K562 (cell line): ENCODE measurements at places on chromosomes 12 and 14. TPM values are rescaled to one million over a fixed set of nuclear protein-coding genes. Genes with fewer than 3 reads are reported as not detected.

CD4 gene
- 0.27 and 0.31 TPM in 2 replicates for total RNA-seq

OR4M1 gene
- not detected in 2 replicates for total RNA-seq

ZFC3H1 gene
- 30.4 and 35.8 TPM in 2 replicates for total RNA-seq

- H3K4me3 ChIP-seq: no peak overlapping the region
- no peak for DNase-seq
- no peaks in the 10 kb centered on the region for H3K27me3 ChIP-seq
Measured at GRCh38 chr14:32412103-32412502, 83.0 kb downstream of the AKAP6 start.

DNA sequence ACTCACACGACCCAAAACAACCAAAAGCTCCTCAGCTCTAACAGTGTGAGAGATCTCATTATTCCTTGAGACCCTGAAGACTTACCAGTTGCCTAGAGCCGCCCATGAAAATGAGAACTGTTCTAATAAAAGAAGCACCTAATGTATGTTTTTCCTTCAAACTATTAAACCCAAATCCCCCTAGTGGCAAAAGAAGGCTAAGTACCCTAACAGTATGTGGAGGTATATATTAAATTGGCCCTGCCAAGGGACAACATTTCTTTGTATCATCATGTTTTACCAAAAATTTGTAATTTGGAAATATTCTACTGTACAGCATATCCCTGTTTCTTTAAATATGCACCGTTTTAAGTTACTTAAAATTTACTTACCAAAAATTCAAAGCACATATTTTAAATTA lies 38.0 kb upstream of the PPFIA2 start:
- no peak overlapping the region for H3K4me3 ChIP-seq
- no peaks in the 10 kb centered on the region for H3K4me1 ChIP-seq
- no peaks in the 10 kb centered on the region for H3K27me3 ChIP-seq
- no peaks in the 10 kb centered on the region for H3K36me3 ChIP-seq

GRCh38 chr12:6959058-6959804 lies 8.1 kb downstream of the PTPN6 start:
- no peak overlapping the region for H3K27ac ChIP-seq
- no peaks in the 10 kb centered on the region for H3K36me3 ChIP-seq
- peaks cover 70% of the 10 kb centered on the region for H3K4me1 ChIP-seq
- H3K4me3 ChIP-seq: no peak overlapping the region

GRCh38 chr12:64568298-64568697 lies 42.0 kb upstream of the RASSF3 start:
- no peaks in the 10 kb centered on the region for H3K36me3 ChIP-seq
- no peak overlapping the region for H3K4me3 ChIP-seq
- H3K27ac ChIP-seq: no peak overlapping the region
- H3K4me1 ChIP-seq: peaks cover 14% of the 10 kb centered on the region; the same call in 2 of the 3 replicates

DNA sequence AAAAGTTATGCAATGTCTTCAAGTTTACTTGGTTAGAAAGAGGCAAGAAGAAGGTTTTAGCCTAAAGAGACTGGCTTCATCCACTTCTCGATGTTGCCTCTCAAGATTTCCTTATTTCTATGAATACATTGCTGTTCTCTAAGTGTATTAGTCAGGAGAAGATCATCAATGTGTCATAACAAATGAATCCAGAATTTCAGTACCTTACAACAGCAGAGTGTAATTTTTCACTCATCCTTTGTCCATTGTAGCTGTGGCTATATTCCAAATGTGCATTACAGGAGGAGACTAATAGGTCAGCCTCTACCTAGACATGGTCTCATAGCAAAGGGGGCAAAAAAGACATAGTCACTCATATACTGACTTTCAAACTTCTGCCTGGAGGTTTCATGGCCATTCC lies 579.1 kb downstream of the PRKD1 start:
- H3K27ac ChIP-seq: no peak overlapping the region
- H3K36me3 ChIP-seq: no peaks in the 10 kb centered on the region

DNA sequence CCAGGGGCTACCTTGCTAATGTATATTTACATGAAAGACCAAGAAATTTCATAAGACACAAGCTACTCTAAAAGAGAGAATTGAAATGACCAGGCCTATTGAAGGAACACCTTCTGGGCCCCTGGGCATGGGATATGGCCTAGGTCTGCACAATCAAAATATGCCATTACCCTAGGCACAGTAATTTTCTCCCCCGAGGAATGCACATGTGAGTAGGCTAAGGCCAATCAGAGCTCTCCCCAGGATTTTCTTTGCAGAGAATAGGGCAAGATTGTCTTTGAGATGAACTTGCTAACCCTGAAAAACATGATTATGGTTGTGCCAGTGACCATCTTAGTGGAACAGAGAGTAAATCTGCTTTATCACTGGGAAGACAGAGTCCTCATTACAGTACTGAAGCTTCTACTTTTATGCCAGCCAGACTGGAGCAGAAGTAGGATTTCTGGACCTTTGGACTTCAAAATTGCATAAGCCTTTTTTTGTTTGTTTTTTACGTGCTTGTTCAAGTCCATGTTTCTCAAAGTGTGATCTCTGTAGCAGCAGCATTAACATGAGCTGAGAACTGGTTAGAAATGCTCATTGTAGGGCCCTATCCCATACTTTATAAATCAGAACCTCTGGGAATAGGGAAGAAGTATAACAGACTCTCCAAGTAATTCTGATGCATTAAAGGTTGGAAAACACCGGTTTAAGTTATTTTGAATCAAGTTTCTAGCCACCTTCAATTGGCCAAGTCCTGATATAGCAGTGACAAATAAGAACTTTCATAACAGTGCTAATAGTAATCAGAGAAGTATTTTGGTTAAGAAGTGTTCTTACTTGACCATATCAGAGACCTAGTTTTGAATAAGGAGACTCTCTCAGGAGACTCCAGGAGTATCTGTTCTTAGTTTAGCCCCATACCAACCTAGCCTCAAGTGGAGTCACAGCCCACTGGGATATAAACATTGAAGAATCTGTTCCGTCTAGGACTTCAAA lies 112.9 kb downstream of the LMO3 start:
- no peak overlapping the region for H3K4me3 ChIP-seq
- H3K36me3 ChIP-seq: no peaks in the 10 kb centered on the region
- H3K27ac ChIP-seq: no peak overlapping the region
- H3K27me3 ChIP-seq: no peaks in the 10 kb centered on the region

- no peaks in the 10 kb centered on the region for H3K27me3 ChIP-seq
- H3K4me3 ChIP-seq: no peak overlapping the region
- H3K27ac ChIP-seq: no peak overlapping the region
- H3K4me1 ChIP-seq: no peaks in the 10 kb centered on the region
- no peak for DNase-seq
- H3K36me3 ChIP-seq: no peaks in the 10 kb centered on the region
Measured at GRCh38 chr12:67425394-67425793, 156.2 kb downstream of the CAND1 start.

- no peak overlapping the region for H3K27ac ChIP-seq
- H3K4me1 ChIP-seq: no peaks in the 10 kb centered on the region
- H3K36me3 ChIP-seq: no peaks in the 10 kb centered on the region
- DNase-seq: no peak
Measured at GRCh38 chr14:40784860-40785259, 821.8 kb upstream of the LRFN5 start.

- no peaks in the 10 kb centered on the region for H3K36me3 ChIP-seq
- H3K4me1 ChIP-seq: no peaks in the 10 kb centered on the region; the same call in 2 of the 3 replicates
- H3K27ac ChIP-seq: no peak overlapping the region
Measured at GRCh38 chr12:75859868-75860267, 171.7 kb downstream of the PHLDA1 start.

DNA sequence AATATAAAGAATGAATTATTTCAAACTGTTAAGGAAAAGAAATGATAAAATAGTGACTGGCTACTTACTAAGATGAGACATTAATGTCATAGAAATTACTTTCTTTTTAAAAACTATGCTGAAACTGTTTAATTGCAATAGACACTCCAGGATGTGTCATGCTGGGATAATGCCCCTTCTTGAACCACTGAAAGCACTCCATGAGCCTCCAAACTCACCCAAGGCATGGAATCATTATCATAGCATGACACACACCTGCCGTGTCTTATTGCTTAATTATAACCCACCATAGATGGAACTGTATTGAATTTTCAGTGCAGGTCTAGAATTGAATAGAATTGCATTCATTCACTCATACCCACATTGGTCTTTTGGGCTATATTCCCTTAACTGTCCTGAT lies 4.3 kb downstream of the MBIP start:
- DNase-seq: no peak
- H3K36me3 ChIP-seq: peaks cover 23% of the 10 kb centered on the region
- no peaks in the 10 kb centered on the region for H3K27me3 ChIP-seq
- H3K27ac ChIP-seq: no peak overlapping the region
- peaks cover 2% of the 10 kb centered on the region; the same call in 1 of the 3 replicates for H3K4me1 ChIP-seq
- H3K4me3 ChIP-seq: no peak overlapping the region

- H3K4me3 ChIP-seq: no peak overlapping the region
- H3K27ac ChIP-seq: no peak overlapping the region
- DNase-seq: no peak
- H3K4me1 ChIP-seq: no peaks in the 10 kb centered on the region
- no peaks in the 10 kb centered on the region for H3K27me3 ChIP-seq
Measured at GRCh38 chr12:89884416-89884898, 175.8 kb upstream of the ATP2B1 start.

GRCh38 chr14:68921666-68922065 lies 57.4 kb downstream of the ACTN1 start:
- DNase-seq: no peak
- H3K4me3 ChIP-seq: no peak overlapping the region
- peaks cover 50% of the 10 kb centered on the region; the same call in 2 of the 3 replicates for H3K36me3 ChIP-seq
- no peaks in the 10 kb centered on the region for H3K4me1 ChIP-seq

DNA sequence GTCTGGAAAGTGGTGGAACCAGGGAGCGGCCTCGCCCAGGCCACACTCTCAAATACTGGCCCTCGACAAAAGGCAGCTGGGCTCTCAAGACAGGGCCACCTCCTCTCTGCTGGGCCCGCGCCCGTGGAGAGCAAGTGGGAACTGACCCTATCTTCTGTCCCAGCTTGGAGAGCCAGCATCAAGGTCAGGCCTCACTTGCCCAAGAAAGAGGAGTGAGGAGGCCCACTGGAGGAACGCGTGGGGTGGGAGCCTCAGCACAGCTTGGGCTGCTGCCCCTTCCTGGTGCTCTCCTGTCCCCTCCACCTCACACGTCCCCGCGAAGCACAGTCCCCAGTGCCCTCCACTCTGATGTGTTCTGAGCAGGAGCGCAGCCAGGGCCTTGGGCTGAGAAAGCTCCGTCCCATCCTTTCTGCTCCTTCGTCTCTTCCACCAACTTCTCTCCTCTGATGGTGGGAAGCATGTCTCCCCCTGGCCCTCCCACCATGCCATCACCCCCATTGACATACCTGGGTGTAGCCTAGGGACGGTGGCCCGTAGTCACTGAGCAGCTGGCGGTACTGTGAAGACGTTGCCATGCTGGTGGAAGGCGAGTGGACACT lies 4.9 kb downstream of the CDK2AP1 start:
- H3K27me3 ChIP-seq: no peaks in the 10 kb centered on the region
- H3K4me1 ChIP-seq: peaks cover 44% of the 10 kb centered on the region
- H3K36me3 ChIP-seq: peaks cover 40% of the 10 kb centered on the region; the same call in 2 of the 3 replicates

GRCh38 chr12:108888031-108888430 lies 8.1 kb downstream of the DAO start:
- no peak for DNase-seq
- peaks cover 33% of the 10 kb centered on the region for H3K27me3 ChIP-seq
- no peak overlapping the region for H3K27ac ChIP-seq
- H3K36me3 ChIP-seq: no peaks in the 10 kb centered on the region
- no peaks in the 10 kb centered on the region for H3K4me1 ChIP-seq
- H3K4me3 ChIP-seq: no peak overlapping the region

GRCh38 chr14:104130974-104131651 lies 7.3 kb upstream of the KIF26A start:
- H3K36me3 ChIP-seq: no peaks in the 10 kb centered on the region
- H3K4me3 ChIP-seq: no peak overlapping the region
- no peaks in the 10 kb centered on the region for H3K27me3 ChIP-seq
- H3K4me1 ChIP-seq: no peaks in the 10 kb centered on the region

DNA sequence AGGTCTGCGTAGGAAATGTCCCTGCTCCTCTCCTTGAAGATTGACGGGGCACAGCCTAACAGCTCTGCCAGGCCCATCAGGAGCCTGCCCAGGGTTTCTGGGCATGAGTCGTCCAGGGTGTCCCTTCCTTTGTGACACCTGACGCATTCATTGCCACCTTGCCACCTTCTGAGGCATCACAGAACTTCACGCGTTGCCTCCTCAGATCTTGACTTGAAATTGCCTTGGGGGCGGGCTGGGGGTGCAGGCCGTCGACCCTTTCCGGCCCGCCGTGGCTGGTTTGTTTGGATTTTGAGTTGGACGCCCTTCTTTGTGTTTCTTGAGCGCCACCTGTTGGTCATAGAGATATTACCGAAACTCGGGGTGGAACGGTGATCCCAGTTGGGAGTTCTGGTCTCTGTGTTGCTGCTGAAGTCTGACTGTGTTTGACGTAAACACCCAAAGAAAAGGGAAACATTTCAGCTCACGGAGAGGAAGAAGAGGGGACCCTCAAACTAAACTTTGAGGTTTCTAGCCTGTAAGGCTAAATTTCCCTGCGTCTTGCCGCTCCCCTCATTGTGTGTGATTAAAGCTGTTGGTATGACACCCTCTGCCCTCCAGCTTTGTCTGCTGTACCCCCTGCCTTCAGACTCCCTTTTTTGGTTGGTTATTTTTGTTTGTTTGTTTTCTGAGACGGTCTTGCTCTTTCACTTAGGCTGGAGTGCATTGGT lies 44.6 kb downstream of the MLXIP start:
- no peak overlapping the region for H3K4me3 ChIP-seq
- peak overlapping the region; percentile 59; the same call in 2 of the 3 replicates for H3K27ac ChIP-seq
- H3K27me3 ChIP-seq: no peaks in the 10 kb centered on the region
- peaks cover 19% of the 10 kb centered on the region for H3K4me1 ChIP-seq
- peaks cover 42% of the 10 kb centered on the region; the same call in 2 of the 3 replicates for H3K36me3 ChIP-seq

GRCh38 chr14:104725772-104726548 lies 1.9 kb downstream of the ADSS1 start:
- no peaks in the 10 kb centered on the region for H3K36me3 ChIP-seq
- no peak overlapping the region; the same call in 1 of the 2 replicates for H3K4me3 ChIP-seq
- no peaks in the 10 kb centered on the region for H3K27me3 ChIP-seq
- no peak for DNase-seq
- no peak overlapping the region for H3K27ac ChIP-seq
- peaks cover 16% of the 10 kb centered on the region for H3K4me1 ChIP-seq

DNA sequence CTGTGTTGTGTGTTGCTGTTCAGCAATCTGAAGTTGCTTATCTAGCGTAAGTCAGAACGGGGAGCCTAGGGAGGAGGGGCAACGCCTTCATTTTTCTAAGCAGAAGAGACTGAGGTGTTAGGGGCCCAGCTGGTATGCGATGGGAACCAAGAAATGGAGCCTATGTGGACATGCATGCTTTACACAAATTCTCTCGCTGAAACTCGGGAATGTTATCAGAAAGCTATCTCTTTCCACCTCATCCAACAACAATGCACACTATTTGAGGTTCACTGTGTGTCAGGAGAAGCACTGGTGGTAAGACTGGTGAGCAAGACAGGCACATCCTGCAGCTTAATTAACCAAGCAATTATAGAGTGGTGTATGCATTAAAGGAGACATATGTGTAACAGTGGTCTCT lies 89.7 kb downstream of the NRXN3 start:
- no peaks in the 10 kb centered on the region for H3K36me3 ChIP-seq
- no peak for DNase-seq
- H3K4me1 ChIP-seq: no peaks in the 10 kb centered on the region
- H3K4me3 ChIP-seq: no peak overlapping the region

DNA sequence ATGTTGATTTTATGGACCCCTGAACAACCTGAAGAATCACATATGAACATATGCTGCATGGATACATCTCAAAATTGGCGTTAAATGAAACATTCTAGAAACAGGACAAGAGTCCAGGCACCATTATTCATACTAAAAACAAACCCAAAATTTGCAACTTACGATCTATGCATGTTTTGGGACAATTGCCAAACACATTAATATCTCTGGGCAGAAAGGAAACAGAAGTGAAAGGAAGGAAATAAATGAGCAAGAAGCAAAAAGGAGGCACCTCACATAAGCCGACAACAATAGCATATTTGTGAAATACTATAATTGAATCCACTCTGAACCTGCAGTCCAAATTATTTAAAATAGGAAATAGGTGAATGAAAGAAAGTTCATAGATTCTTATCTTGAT lies 1505.3 kb downstream of the AACS start:
- H3K36me3 ChIP-seq: no peaks in the 10 kb centered on the region
- H3K27ac ChIP-seq: no peak overlapping the region
- H3K4me1 ChIP-seq: no peaks in the 10 kb centered on the region
- no peak for DNase-seq
- no peak overlapping the region for H3K4me3 ChIP-seq
